ENCODE measurements at places on chromosomes 12 and 14.

DNA sequence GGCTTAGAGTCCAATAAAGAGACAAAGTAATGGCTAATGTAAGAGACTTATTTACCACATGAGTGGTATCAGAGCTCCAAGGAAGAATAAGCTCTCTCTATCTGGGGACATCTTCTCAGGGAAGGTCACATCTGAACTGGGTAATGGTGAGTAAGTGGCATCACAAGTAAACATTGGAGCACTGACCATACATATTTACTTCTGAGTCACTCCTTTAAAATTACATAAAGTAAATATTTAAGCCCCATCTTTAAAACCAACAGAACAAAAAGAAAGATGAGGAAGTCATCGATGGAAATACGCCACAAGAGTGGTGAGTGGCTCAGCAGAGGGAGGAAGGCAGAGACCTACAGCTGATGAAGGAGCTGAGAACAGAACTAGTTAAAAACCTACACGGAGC, 159.9 kb downstream of the DUSP6 start:
- no peak for DNase-seq

GRCh38 chr12:58888131-58888783, 32.0 kb downstream of the LRIG3 start:
- no peak for DNase-seq

DNA sequence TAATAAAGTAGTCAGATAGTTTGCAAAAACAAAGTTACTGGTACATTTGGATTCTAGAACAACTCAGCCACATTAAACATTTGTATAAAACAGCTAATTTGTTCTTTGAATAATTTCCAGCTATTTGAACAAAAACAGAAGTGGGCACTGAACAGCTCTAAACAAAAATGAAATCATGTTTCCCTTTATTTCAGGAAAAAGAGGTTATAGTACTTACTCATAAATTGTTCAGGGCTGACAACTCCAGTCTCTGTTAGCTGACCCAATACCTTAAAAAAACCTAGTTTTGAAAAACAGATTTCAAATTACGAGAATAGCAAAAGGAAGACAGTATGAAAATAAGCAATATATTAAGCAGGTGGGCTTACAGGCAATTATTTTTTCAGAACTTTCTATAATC, 8.2 kb downstream of the GNPNAT1 start:
- DNase-seq, result no peak

- DNase-seq, result no peak
Observed at GRCh38 chr12:13536219-13536910, 339.8 kb downstream of the EMP1 start.

DNA sequence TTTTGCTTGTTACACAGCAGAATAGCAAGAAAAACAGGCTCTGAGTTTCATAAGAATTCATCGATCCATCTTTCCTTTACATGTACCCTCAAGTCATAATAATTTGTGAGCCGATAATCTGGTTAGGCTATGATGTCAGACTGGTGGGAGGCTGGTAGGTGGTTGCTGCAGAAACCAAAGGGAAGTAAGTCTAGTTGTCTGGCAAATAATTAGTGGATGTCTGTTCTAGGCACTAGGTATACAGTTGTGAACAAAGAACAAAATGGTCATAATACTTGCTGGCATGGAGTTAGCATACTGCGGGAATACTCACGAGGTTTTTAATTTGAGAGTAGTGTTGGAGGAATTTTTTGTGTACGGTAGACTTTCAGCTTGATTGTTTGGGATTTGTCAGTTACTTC, 8.8 kb downstream of the SUSD6 start:
- DNase-seq, result no peak
